ENCODE measurements at places on chromosomes 5 and 9.
A peak's percentile ranks its signal among the peaks of the same experiment; 100 is the strongest.

GRCh38 chr9:127942216-127943010, 4.8 kb upstream of the DPM2 start:
- DNase-seq: peak; percentile 75

DNA sequence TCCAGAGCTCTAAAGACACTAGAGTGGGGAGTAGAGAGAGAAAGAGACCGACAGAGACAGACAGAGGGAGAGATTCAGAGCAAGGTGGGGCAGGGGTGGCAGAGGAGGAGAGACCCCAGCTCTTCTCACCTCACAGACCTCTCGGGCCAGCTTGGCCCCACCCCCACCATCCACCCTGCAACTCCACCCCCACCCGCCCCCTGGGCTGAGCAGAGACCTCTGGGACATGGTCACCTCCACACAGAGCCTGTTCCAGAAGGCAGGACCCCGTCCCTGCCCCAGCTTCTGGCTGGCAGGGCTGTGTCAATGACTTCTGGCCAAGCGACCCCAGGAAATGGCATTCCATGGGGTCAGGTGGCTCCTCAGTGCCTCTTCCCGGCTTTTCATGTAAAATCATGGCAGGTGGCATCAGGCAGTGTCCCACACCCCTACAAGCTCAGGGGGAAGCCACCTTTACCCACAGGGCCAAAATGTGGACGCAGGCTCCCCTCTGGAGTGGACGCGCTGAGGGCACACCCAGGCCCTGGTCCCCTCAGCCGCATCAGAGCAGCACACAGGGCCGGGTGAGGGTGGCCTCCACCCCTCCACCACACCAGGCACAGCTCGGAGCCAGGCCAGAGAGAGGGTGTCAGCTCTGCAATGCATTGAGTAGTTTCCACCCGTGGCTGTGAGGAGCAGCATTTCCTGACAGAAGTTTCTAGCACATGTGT, 131.2 kb upstream of the LPCAT1 start:
- DNase-seq: no peak

- DNase-seq: no peak
Measured at GRCh38 chr5:139458580-139459407, 3.7 kb downstream of the ECSCR start.

GRCh38 chr5:168147568-168148360, 143.7 kb upstream of the WWC1 start:
- no peak for DNase-seq

DNA sequence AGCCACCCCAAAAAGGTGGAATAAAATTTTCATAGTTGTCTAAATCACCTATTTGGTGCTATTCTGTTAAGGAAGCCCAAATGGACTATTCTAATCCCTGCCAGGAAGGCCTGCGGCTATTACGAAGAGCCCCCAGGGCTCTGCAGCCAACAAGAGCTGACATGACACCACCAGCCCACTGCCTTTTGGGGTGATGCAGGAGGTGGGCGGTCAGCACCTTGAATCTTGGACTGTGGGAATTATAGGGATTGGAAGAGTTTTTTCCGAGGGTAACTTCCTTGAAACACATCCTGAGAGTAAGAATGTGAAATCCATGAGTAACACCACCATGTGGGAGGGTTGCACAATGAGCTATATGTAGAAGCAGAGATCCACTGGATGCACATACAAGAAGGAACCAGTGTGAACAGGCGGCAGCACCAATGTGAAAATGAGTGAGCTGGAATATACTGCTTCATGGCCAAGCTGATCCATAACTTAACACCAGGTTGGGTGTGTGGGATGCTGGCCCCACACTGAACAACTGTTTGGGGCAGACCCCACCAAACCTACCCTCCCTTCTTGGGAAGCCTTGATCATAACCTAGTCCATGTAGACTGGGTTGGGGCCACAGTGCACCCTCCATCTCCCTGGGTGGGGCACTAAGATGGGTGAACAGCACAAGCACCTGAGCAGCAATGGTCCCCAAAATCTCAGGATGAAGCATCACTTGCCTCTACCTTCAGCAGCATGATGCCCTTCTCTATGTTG, 239.0 kb downstream of the FSTL4 start:
- no peak for DNase-seq

Measured in cerebellum (tissue), 4 donors.